ENCODE measurements at places on chromosomes 11 and 22.

GRCh38 chr11:32939046-32939445 lies 46.4 kb downstream of the QSER1 start:
- no peak for DNase-seq

GRCh38 chr11:88040148-88040496 lies 135.1 kb downstream of the RAB38 start:
- DNase-seq: no peak

DNA sequence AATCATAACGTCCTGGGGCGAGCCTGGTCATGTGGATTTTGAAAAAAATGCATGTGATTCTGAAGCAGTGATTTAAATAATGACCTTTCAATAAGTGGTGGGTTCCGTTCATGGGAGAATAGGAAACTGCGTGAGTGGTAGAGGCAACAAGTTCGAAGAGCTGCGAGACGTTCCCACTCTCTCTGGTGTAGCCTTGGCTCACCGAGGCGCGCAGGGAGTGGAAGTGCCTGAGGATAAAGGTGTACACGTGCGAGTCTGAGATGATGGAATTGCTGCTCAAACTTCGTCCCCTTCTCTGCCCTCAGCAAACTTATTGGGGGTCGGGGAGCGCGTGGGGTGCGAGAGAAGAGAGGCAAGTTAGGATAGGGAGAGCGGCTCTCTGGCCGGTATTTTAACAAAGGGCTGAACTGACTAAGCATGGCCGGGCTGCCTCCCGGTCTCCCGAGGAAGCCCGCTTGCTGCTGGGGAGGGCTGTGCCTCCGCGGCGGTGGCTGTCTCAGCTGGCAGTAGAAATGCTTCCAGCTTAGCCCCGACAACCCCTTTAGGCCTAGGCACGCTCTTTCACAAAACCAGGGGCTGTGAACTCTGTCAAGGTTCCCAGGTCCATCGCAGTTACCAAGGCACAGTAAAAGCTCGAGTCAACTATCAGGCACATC lies 875 bp upstream of the STT3A start:
- DNase-seq: peak; percentile 37

GRCh38 chr11:66539870-66540213 lies 6.0 kb downstream of the ZDHHC24 start:
- no peak for DNase-seq

DNA sequence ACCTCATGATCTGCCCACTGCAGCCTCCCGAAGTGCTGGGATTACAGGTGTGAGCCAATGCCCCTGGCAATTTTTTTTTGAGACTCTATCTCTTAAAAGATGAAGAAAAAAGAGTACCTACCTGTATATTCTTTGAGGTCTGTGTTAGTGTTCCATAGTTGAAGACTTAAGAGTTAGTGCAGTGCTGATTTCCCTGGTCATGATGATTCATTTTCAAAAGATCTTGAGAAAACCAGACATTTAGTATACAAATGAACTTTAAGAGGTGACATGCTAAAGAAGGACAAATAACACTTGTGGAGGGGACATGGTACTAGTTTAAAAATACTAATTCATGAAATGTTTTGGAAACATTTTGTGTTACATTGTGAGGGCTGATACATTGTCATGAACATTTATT lies 17.7 kb downstream of the CBL start:
- DNase-seq: no peak

GRCh38 chr11:111402411-111402810 lies 23.3 kb upstream of the POU2AF1 start:
- DNase-seq: no peak

- no peak for DNase-seq
Measured at GRCh38 chr11:123304828-123305466, 109.9 kb upstream of the CLMP start.

DNA sequence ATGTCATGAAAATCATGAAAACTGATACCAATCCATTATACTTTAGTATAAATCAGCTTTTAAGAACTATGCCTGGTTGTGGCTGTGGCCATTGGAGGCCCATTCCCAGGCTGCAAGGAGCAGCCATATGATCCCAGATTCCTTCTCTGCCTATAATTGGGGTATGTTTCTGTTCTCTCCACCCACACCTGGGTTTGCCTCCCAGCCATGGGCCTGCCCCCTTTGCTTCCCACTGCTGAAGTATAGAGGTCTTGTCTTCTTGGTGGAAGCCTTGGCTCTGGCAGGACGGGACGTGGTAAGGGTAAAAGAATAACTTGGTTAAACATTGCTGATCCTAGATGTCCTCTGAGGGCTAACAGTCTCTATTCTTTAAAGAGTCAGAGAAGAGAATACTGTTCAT lies 2.4 kb downstream of the MICAL2 start:
- no peak for DNase-seq

DNA sequence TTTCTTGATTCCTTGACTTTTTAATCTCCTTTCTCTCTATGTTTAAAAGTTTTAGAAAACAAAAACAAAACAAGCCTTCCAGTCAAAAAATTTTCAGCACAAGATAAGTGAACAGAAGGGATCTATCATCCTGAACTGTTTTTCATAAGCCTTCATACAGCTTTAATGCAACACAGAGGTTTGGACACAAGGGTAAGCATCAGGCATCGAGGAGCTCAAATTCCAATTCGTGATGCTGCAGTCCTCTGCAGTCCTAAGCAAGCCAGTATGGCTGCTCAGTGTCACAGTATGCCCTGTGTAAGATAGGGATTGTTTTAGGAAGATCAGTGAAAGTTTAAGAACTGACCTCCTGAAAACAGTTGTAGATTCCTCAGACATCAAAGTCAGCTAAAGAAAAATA lies 740.9 kb downstream of the NTM start:
- no peak for DNase-seq

- no peak for DNase-seq
Measured at GRCh38 chr11:5737670-5738392, 1.6 kb downstream of the OR56B1 start.

DNA sequence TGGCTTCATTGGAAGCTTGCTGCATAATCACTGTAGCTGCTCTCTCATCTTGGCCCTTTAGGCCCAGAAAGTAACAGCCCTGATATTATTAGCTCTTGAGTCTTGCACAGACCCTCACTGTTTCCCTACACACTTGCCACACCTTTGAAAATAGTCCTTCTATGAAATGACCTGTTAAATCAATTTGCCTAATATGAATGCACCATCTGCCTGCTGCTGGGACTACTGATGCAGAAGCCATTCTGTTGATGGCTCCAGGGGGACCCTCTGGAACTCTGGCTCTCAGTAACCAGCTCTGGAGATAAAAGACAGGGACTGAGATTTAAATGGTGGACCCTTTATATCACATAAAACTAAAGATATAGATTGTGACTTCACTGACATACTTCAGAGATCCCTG lies 14.7 kb upstream of the AMPD3 start:
- no peak for DNase-seq

DNA sequence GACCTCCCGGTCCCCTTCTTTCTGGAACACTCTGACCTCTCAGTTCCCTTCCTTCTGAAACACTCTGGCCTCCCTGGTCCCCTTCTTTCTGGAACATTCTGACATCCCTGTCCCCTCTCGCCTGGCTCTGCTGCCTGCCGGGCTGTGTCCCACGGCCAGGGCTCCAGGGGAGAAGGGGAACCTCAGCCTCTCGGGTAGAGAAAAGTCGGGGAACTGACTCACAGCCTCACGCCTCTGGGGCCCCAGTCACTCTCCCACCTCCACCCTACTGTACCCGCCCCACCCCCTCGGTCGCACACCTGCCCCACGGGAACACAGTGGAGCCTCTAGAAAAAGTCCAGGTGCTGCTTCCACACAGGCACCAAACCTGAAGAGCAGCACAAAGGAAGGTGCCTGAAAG lies 93.3 kb downstream of the BRD1 start:
- DNase-seq: no peak

GRCh38 chr11:94788396-94788795 lies 20.2 kb downstream of the AMOTL1 start:
- no peak for DNase-seq

GRCh38 chr11:69823641-69824265 lies 4.5 kb upstream of the FGF3 start:
- DNase-seq: no peak

DNA sequence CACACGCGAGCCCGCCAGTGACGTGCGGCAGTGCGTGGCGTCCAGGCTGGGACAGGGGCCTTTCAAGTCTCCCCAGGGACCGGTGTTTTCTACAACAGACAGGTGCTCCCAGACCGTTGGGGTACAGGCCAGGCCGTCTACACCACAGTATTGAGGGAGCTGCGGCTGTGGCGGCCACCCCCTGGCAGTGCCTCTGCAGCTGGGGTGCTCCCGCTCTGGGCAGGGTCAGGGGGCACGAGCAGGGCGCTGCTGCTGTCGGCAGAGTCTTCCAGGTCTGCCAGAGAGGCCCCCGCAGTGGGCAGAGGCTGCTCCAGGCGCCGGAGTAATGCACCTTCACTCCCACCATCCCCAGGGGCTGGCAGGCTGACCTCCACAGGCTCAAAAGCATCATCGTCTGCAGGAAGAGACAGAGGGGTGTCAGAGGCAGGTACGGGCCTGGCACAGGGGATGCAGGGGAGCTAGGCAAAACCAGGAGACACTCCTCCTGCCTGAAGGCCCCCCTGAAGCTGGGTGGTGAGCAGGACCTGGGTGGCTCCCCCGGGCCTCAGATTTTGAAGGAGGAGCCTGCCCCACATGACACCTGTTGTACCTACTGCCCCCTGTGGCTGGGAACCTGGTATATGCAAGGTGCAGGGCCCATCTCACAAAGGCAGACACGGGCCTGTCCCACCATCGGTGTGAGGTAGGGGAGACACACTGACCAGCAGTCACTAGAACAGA lies 83.3 kb downstream of the DGCR2 start:
- DNase-seq: no peak

DNA sequence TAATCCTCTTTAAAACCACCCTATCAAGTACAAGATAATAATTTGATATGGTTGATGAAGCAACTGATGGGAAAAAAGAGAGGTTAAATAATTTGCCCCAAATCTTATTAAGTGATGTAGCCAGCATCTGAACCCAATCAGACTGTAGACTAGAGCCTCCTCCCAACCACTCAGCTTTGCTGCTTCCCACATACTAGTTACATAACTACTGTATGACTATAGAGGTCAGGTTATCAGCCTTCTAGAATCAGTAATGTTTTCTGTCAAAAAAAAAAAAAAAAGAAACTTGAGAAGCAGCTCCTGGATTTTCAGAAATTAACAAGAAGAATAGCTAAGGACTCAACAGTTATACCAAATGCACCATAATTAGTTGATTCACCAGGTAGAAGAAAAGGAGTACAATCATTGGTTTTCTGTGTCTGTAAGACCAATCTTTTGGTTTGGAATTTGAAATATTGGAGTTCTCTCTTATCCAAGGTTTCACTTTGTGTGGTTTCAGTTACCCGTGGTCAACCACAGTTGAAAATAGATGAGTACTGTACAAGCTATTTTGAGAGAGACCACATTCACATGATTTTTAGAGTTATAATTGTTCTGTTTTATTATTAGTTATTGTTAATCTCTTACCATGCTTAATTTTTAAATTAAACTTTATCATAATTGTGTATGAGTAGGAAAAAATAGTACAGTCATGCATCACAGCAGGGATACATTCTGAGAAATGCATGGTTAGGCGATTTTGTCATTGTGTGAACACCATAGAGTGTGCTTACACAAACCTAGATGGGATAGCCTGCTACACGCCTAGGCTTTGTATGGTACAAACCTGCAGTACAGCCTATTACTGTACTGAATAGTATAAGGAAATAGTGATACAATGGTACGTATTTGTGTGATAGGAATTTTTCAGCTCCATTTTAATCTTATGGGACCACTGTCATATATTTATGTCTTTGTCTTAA lies 72.2 kb downstream of the PDHX start:
- no peak for DNase-seq

DNA sequence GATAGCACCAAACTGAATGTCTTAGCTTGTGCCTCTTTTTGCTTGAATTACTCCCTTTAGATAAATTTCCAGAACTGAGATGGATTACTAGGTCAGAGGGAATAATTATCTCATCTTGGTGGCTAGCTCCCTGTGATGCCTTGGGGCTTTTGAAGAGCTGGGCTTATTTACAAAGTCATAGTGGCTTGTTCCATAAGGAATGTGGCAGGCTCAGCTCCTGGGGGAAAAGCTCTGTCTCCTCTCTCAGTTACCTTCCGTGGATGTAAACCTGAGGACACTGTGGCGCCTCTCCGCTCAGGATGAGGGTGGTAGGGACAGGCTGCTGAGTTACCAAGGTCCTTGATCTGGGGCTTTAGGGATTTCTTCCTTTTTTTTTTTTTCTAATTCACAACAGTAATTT lies 121.7 kb downstream of the PARVA start:
- no peak for DNase-seq

DNA sequence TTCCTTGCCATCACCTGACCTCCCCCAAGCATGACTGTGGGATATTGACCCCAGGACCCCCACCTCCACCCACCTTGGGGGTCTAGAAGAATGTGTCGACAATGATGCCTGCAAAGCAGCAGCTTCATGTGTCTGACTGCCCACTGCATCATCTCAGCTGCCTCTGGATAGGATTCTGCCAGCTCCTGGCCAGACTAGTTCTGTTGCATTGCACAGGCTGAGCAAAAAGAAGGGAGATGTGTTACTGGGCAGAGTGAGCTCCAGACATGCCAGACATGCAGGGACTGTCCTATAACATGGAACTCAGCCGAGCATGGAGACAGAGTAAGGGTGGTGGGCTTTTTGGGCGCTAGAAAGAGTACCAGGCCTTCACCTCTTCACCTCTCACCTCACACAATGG lies 36.7 kb downstream of the FBXO7 start:
- no peak for DNase-seq

DNA sequence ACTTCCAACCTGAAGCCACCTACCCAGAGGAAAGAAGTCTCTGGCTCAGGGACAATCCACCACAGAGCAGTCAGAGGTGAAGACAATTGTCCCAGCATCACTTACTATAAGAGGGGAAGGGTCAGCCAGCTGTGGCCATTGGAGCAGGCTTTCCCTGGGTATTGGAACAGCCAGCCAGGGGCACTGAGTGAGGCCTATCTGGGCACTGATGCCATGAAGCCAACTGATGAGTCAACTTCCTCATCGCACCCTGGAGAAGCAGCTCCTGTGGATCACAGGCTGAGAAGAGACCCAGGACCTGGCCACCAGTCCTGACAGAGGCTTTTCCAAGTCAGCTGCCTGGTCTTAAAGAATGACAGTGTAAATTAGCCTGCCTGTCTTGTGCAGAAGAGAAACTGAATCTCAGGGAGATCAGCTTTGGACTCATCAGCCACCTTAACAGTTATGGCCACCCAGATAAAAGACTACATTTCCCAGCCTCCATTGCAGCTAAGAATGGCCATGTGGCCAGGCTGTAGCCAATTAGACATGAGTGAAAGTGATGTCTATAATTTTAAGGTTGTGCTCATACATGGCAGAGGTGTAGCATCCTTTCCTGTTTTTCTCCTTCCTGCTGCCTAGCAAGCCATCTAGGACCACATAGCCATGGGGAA lies 19.0 kb downstream of the CHST1 start:
- no peak for DNase-seq

- peak; percentile 29 for DNase-seq
Measured at GRCh38 chr11:62444236-62444833, 25.5 kb downstream of the SCGB1A1 start.

DNA sequence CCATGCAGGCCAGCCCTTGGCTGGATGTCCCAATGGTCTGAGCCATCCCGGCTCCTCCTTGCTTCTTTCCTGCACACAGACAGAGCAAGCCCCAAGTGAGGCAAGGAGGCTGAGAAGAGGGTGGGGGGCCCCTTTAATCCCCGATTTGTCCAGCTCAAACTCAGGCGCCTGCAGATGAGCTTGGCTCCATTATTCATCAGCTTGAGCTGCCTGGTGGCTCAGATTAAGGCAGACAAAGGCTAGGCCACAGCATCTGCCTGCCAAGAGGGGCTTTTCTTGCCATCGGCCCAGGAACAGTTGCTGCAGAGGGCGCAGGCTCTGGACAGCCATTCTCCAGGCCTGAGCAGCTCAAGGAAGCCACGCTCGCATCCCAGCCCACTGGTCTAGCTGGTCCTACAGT lies 35.4 kb downstream of the LMO1 start:
- no peak for DNase-seq

- DNase-seq: no peak
Measured at GRCh38 chr11:87926250-87926970, 248.8 kb downstream of the RAB38 start.

Data from activated T-cell treated with anti-CD3 and anti-CD28 coated beads, Interleukin-2, amount 50 U/mL, for 72 hours (primary cell).